ENCODE measurements at places on chromosomes 11 and 22.

GRCh38 chr11:35426351-35426750 is 7.0 kb upstream of the SLC1A2 start:
- DNase-seq = no peak

GRCh38 chr11:704781-705645 is 1.0 kb upstream of the EPS8L2 start:
- DNase-seq = no peak

DNA sequence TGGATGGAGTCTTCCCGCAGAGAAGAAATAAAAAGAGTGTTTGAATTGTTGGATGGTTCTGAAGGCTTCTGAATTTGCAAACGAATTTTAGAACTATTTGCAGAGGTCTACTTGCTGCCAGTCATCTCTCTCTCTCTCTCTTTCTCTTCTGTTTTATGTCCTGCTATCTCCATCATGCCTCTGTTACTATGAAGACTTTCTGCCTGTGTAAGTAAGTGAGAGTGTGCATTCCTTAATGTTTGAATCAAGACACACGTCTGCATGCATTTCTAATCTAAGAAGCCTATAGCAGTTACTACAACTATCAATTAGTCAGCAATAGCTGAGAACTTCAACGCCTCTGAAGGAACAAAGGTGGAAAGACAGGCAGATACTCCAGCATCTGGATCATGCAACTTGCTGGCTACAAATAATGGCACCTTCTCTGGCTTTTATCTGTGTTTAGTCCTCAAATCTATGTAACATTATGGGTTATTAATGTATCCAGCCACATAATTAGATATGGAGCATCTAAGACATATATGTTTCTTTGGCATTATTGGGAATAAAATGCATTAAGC is 191.5 kb upstream of the BLID start:
- no peak for DNase-seq

DNA sequence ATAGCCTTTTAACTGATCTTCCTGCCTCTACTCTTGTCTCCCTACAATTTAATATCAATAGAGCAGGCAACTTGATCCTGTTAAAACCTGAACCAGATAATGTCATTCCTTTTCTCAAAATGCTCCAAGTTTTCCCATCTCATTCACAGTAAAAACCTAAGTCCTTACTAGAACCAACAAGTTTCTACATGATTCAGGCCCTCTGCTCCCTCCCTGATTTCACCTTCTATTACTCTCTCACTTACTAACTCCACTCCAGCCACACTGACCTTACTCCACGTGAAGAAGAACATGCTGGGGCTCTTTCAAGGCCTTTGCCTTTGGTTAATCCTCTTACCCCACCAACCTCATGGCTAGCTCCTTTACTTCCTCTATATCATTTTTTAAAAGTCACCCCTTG is 71.1 kb downstream of the PRCP start:
- no peak for DNase-seq

GRCh38 chr11:68027667-68028066 is 2.8 kb upstream of the NDUFS8 start:
- no peak for DNase-seq

DNA sequence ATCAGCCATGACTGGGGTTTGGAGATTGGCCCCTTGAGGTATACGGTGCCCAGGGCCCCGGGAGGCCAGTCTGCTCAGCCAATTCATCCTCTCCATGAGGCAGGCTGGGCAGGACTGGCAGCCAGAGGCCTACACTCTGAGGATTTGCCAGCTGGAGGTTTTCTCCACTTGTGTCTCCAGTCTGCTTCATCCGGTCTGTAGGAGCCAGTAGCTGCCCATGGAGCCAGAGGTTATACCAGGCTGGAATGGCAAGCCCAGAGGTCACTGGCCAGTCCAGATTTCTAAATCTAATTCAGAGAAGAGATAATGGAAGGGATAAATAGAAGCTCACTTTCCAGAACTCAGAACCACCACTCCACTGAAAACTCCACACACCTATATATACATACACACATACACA is 10.0 kb downstream of the FHIP1B start:
- DNase-seq = no peak

GRCh38 chr11:11036185-11036847 is 178.5 kb upstream of the ZBED5 start:
- DNase-seq = no peak

GRCh38 chr11:62580959-62581715 is 7.4 kb upstream of the EEF1G start:
- DNase-seq = no peak

DNA sequence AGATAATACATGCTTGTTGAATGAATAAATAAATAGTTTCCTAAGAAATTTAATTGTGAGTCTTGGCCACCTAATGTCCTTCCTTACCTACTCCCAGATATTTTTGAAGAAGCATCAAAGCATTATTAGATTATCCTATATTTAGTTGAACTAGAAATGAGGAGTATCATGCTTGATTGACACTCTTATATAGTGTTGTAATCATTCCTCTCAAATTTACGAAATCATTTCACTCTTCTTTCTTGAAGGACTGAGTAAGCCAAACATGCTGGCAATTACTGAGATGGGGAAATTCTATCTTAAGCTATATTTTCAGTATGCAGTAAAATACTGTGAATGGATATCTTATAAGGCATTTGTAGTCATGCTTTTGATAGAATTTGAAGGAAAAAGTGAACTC is 189.0 kb downstream of the LUZP2 start:
- no peak for DNase-seq

GRCh38 chr11:130308886-130309285 is 5.8 kb downstream of the ZBTB44 start:
- no peak for DNase-seq

- DNase-seq = no peak
Measured at GRCh38 chr11:14095882-14096281, 133.4 kb downstream of the SPON1 start.

- no peak for DNase-seq
Measured at GRCh38 chr11:75158696-75159150, 7.8 kb downstream of the SLCO2B1 start.

- no peak for DNase-seq
Measured at GRCh38 chr11:114209343-114209742, 86.9 kb upstream of the NNMT start.

- no peak for DNase-seq
Measured at GRCh38 chr11:45590743-45591142, 74.7 kb downstream of the CHST1 start.

DNA sequence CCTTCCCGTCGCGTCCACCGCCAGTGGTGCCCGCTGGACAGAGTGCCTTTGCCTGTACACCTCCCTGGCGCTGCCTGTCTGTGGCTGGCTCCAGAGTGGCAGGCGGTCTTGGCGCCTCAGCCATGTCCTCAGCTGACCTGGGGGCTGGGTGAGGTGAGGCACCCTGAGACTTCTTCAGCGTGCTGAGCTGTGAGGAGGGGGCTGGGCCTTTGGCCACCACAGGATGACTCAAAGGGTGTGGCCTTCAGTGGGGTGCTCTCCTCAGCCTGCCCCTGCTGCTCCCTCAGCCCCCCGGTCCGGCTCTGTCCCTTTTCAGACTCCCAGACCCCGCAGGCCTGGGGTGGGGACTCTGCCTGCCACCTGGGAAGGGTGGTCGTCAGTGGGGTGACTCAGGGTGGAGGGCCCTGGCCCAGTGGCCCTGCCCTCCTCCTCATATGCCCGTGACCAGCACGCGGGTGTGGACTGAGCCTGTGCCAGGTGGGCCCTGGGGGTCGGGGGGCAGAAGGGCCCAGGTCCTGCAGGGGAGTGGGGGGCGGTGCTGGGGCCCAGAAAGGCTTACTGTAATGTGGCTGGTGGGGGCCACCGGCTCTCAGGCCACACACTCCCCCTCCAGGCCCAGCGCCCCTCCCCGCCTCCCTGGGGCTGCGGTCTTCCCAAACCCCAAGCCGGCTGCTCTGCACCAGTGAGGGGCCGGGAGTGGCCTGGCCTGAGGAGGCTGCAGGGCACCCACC is 15.9 kb downstream of the CRELD2 start:
- DNase-seq = no peak

- no peak for DNase-seq
Measured at GRCh38 chr22:47148510-47148909, 386.1 kb downstream of the TBC1D22A start.

GRCh38 chr11:72782081-72782920 is 11.5 kb downstream of the STARD10 start:
- DNase-seq = no peak

DNA sequence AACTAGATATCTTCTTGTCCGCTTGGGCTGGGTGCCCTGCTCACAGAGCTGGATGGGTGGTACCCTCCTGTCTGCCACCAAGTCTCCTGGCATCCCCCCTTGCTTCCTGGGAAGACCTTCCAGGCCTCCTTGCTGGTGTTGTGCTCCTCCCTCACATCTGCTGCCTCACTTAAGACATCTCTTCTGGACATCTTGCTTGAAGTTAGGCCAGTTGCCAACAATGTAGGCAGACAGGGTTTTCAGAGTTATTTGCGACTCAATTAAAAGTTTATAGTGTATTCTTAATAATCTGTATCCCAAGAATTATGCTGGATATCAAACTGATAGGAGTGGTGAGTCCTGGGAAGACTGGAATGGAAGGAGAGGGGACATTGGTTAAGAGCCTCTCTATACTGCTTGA is 64.0 kb upstream of the TNRC6B start:
- DNase-seq = no peak

- no peak for DNase-seq
Measured at GRCh38 chr11:16831316-16832192, 93.1 kb downstream of the C11orf58 start.

DNA sequence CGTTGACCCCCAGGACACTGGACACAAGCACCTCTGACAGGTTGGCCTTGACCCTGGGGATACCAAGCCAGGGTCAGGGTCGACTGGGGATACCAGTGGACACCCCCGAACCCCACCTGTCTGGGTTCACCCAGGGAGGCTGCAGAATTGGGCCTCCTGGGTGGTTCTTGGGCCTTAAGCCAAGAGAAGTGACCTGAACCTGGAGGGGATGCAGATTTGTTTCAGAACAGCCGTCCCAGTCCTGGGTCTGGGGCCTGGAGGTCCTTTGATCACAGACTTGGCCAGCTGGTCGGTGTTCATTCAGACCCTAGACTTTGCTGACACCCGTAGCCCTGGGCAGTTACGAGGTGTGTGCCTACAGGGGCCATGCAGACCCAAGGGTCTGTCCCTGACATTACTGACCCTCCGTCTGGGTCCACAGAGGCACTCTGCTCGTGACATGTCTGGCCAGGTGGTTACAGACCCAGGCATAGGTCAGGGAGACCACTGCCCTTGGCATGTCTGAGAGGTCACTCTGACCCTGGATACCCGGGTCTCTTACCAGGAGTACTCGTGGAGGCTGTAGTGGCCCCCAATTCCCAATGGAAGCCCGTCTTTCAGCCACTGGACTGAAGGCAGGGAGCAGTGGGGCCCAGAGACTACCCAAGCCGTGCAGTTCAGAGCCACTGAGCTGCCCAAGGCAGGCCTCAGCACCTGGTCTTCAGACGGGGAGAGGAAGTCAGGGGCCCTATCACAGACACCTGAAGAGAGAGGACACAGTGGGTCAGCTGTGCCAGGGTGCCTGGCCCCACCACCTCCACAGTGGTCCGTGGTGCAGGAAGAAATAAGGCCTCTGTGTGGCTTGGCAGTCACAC is 6.4 kb downstream of the SIGIRR start:
- no peak for DNase-seq

- no peak for DNase-seq
Measured at GRCh38 chr11:33179348-33179803, 18.1 kb upstream of the CSTF3 start.

GRCh38 chr11:44094260-44094868 is 1.1 kb upstream of the EXT2 start:
- DNase-seq = peak; percentile 62

DNA sequence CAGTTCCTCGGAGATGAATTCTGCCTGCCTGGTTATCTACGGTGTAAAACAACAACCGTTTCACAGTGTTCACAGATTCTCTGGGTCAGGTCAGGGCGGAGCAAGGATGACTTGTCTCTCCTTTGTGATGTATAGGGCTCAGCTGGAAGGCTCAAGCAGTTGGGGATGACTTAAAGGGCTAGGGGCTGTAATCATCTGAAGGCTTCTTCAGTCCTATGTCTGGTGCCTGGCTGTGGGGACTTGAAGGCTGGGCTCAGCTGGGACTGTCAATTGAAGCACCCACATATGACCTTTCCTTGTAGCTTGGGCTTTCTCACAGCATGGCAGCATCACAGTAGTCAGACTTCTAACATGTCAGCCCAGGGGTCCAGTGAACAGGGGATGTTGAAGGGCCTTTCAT is 29.3 kb downstream of the EIF3F start:
- DNase-seq = no peak

DNA sequence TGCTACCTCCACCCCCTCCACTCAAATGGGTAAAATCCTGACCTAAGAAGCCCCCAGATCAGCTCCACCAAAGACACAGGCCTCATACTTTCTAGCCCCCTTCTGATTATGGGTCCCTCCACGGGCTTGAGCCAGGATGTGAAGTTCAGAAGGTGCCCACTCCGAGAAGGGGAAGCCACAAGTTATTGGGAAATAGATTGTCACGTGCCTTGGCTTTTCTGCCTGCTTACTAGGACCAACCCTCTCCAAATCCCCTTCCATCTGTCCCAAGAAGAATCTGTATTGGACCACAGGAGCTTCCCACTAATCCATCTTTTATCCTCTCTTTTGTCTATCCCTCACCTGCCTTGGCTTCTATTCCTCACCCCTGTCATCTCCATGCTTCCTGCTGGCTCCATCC is 3.0 kb upstream of the NRGN start:
- DNase-seq = peak; percentile 64

DNA sequence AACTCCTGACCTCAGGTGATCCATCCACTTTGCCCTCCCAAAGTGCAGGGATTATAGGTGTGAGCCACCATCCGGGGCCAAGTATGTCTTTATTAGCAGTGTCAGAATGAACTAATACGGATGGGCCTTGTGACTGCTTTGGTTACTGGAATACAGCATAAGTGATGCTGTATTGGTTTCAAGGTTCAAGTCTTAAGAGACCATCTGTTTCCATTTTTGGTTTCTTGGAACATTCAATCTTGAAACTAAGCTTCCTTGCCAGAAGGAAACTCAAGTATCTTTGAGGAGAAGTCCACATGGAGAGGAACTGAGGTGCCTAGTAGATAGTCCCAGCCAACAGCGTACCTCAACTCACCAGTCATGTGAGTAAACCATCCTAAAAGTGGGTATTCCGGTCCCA is 58.8 kb downstream of the APOL3 start:
- DNase-seq = no peak

- peak; percentile 73 for DNase-seq
Measured at GRCh38 chr11:235997-236773, at the start of gene SIRT3. SIRT3 (minus strand) TSS chr11:236342; CDS start chr11:236328, 14 bp downstream.

DNA sequence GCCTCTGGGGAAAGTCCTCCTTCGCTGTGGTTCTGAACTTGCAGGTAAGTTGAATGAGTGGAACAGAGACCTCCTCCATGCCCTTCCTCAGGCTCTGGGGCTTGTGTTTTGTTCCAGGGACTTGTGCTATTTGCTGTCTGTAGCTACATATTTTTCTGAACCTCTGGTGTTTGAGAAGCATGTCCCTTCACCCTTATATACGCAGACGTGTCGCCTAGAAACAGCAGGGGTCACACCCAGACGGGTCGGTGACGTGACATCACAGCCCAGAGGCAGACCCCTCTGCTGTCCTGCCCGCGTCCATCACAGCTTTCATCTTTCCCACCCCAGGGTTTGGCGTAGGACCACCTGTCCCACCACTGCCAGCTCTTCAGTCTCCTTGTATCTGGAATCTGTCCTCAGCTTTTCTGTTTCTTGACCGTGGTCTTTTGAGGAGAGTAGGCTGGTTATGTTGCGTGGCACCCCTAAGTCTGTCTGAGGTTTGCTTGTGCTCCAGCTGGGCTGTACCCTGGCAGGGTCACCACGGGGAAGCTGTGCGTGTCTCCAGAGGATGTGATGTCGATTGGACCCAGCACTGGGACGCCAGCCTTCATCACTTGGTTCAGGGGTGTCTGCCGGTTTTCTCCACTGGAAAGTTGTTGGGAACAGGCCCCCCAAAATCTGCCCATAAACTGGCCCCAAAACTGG is 13.4 kb upstream of the MUC5B start:
- DNase-seq = no peak

GRCh38 chr11:121494355-121495099 is 41.8 kb upstream of the SORL1-AS1 start:
- peak; percentile 42 for DNase-seq

Measured in HL-60 (cell line).